ENCODE measurements at places on chromosomes 2 and 18. TPM values are rescaled to one million over a fixed set of nuclear protein-coding genes. Genes with fewer than 3 reads are reported as not detected.
A peak's percentile ranks its signal among the peaks of the same experiment; 100 is the strongest.

DNA sequence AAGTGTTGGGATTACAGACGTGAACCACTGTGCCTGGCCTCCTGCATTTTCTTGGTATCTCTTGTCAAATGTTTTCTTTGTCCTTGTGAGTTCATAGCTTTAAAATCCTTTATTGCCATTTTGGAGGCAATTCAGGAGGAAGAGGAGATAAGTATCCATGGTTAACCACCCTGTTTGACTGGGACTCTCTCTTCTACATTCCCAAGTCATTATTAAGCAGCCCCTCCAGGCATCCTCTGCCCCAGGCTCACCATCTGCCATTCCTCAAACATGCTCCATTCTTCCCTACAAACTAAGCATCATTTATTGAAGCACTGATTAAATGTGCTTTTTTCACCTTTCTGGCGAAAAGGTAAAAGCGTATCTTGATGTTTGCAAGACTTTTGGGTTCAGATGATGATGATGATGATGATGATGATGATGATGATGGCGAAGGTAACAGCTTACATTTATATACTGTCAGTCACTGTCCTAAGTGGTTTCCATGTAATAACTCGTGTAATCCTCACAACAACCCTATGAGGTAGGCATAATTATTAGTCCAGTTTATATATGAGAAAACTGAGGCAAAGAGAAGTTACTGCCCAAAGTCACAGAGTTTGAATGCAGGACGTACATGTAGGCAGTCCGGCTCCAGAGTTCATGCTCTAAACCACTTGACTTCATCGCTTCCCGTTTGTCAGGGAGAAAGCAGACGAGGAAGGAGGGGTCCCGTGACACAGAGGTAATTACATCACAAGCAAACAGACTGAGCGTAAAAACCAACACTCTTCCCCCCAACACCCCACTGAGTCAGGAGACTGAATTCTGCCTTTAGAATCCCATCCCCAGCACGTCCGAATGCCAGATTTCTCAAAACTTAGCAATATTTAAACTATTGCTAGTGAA lies 69.7 kb upstream of the ACKR3 start:
- no peaks in the 10 kb centered on the region for H3K36me3 ChIP-seq
- no peak overlapping the region for H3K4me3 ChIP-seq
- H3K27me3 ChIP-seq: no peaks in the 10 kb centered on the region

DNA sequence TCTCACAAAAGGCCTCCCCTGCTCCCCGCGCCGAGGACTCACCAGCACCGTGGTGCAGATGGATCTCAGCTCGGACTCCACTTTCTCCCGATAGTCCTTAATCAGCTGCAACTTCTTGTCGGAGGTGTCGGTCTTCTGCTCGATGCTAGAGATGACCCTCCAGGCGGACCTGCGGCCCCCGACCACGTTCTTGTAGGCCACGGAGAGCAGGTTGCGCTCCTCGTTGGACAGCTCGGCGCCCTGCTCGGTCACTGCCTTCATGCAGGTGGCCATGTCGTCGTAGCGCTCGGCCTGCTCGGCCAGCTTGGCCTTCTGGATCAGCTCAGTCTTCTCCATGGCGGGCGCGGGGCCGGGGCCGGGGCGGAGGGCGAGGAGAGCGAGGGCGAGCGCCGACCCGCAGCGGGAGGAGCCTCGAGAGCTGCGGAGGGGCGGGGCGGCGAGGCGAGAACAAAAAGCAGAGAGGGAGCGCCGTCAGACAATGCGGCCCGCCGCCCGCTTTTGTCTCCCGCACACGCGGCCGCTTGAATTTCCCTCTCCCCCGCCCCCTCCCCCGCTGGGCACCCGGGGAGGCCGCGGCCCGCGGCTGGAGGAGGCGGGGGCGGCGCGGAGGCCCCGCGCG lies 571 bp downstream of the YWHAQ start:
- peak overlapping the region; percentile 92 for H3K4me3 ChIP-seq
- DNase-seq: peak; percentile 72
- H3K27me3 ChIP-seq: no peaks in the 10 kb centered on the region
- peak overlapping the region; percentile 97 for H3K27ac ChIP-seq
- H3K36me3 ChIP-seq: no peaks in the 10 kb centered on the region

The TRIM54 gene
- 0.88 TPM for total RNA-seq

DNA sequence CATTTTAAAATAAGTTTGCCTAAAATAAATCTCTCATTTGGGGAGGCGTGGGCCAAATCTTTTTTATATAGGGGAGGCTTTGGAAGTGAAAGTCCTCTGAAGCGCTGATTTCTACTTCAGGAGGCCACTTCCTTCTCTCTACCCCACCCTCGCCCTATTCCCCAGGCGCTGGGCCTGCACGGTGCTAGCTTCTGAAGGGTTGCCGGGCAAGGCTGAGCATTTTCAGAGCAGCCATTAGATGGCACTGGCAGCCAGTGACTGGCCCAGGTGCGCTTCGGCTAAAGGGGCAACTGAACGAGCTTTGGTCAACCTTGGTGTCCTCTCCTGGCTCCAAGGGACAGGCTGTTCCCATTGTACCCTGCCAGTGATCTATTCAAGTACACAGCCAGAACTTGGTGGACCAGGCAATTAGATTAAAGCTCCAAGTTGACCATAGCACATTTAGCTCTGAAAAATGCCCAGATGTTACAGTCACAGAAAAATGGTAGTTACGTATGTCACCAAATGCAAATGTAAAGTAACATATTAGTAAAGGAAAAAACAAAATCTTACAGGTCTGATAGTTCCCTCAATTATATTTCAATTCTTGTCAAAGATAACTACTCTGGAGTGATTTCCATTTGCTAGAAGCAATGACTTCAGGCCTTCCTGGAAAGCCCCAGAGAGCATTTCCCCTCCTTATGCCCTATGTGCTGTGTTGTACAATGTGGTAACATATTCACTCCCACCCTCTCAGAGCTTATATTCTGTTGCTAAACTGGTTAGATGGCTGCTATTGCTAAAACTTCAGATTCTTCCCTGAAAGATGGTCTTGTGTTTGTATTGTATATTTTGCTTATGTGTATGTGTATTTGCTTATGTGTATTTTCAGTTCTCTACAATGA lies 2.1 kb downstream of the POMC start:
- H3K27me3 ChIP-seq: no peaks in the 10 kb centered on the region
- DNase-seq: no peak
- no peaks in the 10 kb centered on the region for H3K4me1 ChIP-seq
- H3K27ac ChIP-seq: no peak overlapping the region
- H3K36me3 ChIP-seq: no peaks in the 10 kb centered on the region

DNA sequence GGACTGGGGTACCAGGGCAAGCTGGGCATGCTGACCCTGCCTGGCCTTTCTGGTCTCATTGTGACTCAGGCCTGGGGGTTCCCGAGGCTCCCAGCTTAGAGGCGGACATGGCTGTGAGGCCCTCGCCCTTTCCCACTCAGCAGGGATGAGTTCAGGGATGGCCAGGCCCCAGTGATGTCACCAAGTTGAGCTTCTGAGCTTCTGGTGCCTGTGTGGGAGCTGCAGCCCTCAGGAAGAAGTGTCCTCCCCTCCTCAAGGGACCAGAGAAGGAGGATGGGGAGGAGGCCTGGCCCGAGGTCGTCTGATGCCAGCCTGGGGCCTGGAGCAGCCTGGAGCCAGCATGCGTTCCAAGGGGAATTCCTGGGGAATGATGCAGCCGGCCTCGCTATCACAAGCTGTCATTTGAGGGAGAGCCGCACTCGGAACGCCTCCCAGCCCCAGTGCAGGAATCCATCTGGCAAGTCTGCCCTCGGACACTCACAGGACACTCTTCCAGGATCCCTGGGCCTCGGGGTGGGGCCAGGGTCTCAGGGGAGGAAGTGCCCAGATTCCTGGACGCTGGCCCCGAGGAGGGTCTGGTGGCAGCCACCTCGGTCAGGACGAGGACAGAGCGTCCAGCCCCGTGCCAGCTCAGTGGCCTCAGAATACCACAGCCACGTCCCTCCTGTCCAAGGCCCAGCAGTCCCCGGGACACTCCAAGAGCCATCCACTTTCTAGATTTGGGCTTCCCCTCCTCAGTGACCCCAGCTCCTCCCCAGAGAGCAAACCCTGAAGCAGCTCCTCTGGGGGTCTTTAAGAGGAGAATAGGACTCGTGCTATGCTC lies 61.2 kb upstream of the GPC1 start:
- H3K36me3 ChIP-seq: no peaks in the 10 kb centered on the region
- H3K4me1 ChIP-seq: peaks cover 14% of the 10 kb centered on the region
- no peaks in the 10 kb centered on the region for H3K27me3 ChIP-seq
- H3K27ac ChIP-seq: peak overlapping the region; percentile 70
- DNase-seq: peak; percentile 69
- H3K4me3 ChIP-seq: no peak overlapping the region

GRCh38 chr2:11585071-11585470 lies 51.2 kb downstream of the GREB1 start:
- no peak overlapping the region for H3K4me3 ChIP-seq
- no peak for DNase-seq
- H3K36me3 ChIP-seq: no peaks in the 10 kb centered on the region
- peaks cover 6% of the 10 kb centered on the region for H3K4me1 ChIP-seq

DNA sequence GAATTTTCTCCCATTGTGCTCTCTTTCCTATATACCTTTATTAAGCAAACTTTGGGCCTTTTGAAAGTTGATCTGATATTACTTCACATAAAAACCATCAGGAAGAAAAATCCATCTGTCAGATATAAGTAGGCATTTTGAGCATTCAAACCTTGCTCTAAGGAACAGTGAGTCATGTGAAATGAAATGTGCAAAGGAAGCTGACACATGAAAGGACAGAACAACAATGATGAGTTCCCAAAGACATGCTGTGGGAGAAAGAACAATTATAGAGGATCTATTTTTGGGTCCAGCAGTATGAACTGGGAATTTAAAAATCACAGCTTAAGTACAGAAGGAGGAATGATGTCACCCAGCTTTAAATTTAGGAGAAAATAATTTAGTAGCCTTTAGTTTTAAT lies 18.1 kb downstream of the CALCRL start:
- H3K4me3 ChIP-seq: no peak overlapping the region
- no peaks in the 10 kb centered on the region for H3K27me3 ChIP-seq
- no peak overlapping the region for H3K27ac ChIP-seq
- no peaks in the 10 kb centered on the region for H3K36me3 ChIP-seq

GRCh38 chr2:199485732-199486335 lies 28.1 kb upstream of the SATB2 start:
- H3K27ac ChIP-seq: no peak overlapping the region
- H3K4me3 ChIP-seq: no peak overlapping the region
- H3K27me3 ChIP-seq: no peaks in the 10 kb centered on the region
